Activated T-cell treated with anti-CD3 and anti-CD28 coated beads for 1 hour (primary cell): ENCODE measurements at places on chromosomes 13 and 19.

DNA sequence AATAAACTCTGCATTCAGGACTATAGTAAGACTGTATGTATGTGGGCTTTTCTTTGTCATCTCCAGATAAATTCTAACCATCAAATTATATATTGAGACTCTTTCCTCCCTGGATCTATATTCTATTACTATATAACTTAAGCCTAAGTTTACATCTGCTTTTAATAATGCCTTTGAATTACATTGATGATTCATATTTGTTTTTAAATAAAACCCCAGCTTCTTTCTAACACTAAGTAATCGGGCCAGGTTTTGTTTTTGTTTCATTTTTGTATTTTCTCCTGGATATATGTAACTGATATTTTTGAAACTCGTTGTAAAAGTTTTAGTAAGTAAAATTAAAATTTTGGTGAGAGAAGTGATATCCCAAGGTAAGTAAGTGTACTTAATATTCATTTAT is 1599.1 kb downstream of the PCDH9 start:
- DNase-seq = no peak

GRCh38 chr19:38263689-38264485 is 486 bp upstream of the SPINT2 start:
- peak; percentile 65 for DNase-seq

- peak; percentile 68 for DNase-seq
These were observed 2.5 kb upstream of the ZNF121 start for GRCh38 chr19:9586764-9587163.

GRCh38 chr13:42348576-42348975 is 76.6 kb downstream of the AKAP11 start:
- no peak for DNase-seq

DNA sequence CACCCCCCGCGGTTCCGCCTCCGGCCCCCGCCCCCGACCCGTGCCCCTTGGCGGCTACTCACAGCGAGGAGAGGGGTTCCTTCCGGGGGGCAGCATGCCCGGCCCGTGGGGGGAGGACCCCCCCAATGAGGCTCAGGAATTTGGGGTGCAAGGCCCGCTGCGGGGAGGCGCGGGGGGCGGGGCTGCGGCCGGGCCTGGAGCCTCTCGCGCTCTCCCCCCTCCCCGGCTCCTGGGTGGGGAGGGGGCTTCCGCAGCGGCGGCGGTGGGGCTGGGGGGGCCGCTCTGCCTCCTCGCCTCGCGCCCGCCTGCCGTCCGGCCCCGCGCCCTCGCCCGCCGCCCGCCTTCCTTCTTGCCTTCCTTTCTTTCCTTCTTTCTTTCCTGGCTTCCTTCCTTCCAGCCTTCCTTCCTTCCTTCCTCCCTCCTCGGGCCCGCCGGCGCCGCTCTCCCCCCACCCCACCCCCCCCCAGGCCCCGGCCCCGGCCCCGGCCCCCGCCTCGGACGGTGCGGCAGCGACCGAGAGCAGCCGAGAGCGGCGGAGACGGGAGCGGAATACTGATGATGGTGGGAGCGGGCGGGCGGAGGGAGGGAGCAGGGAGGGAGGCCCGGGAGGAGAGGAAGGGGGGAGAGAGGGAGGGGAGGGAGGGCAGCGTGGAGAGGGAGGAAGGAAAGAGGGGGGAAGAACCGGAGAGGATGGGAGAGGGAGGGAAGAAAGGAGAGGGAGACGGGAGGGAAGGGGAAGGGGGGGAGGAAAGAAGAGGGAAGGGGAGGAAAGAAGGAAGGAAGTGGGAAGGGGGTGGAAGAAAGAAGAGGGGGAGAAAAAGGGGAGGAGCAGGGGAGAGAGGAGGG is at the start of gene LRRC4B:
TSS of gene LRRC4B (minus strand) at position 554 of the 846 bp plus-strand sequence. CDS start 19,597 bp downstream, outside the sequence.
- no peak for DNase-seq

- no peak for DNase-seq
These were observed 2.1 kb downstream of the CCDC106 start for GRCh38 chr19:55650126-55650557.

DNA sequence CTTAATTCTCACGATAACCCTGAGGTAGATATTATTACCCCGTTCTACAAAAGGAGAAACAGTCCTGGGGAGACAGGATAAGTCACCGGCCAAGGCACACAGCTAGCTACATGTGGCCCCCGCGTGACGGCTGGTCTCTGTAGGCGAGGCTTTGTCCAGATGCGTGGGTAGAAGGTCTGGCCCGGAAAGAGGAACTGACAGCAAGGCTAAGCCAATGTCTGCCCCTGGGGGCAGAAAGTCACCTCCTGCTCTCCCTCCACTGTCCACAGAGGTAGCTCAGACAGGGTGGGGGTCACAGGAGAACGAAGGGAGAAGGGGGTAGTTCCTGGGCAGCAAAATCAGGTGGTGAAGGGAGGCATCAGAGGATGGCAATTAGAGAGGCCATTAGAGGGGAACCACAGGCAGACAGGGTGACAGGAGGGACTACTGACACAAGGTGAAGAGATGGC is 1.8 kb downstream of the APOC4 start:
- DNase-seq = no peak

- DNase-seq = no peak
These were observed 19.6 kb downstream of the IER2 start for GRCh38 chr19:13169769-13170168.

- DNase-seq = no peak
These were observed 6.0 kb downstream of the PNMA8B start for GRCh38 chr19:46489445-46490272.

- DNase-seq = no peak
These were observed 284.7 kb downstream of the SLC7A1 start for GRCh38 chr13:29310806-29311205.

DNA sequence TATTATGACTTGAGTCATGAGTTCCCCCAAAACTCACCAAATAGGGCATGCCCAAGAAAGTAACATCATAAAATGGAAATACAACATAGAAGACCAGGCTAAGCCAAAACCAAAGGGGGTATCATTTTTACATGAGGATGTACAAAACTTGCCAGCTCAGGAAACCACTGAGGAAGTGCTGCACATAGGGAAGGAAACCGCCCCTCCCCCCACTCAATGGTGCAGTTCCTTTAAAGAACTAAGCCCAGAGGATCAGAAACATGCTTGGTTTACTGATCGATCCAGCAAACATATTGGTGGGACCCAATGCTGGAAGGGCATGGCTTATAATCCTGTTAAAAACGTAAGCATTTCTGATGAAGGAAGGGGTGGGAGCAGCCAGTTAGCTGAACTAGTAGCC is 4.2 kb upstream of the ZNF486 start:
- no peak for DNase-seq

DNA sequence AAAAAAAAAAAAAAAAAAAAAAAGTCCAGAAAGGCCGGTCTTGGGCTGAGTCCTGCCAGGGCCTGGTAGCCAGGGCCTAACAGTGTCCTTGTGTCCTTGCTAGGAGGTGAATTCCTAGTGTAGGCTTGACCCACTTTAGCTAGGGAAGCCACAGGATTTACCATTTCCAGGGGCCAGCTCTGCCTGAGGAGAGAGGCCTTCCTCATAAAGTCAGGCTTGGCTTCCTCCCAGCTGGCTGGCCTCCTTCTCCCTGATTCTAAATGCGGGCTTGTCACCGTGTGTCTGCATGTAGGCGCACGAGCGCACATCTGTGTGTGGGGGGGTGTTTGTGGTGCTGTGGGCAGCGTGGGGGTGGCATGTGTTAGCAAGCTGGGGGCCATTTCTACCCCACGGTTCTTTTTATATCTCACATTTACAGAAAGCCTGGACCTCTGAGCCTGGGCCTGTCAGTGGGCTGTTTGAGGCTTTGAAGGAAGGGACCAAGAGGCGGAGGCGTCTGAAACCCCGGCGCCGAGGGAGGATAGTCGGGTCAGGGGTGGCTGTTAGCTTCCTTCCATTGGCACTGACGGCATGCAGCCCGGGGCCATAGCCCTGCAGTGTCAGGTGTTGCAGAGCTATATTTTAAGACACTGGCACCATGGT is 31.7 kb downstream of the IER2 start:
- DNase-seq = no peak

- no peak for DNase-seq
These were observed 983 bp downstream of the ITM2B start for GRCh38 chr13:48233889-48234488.

- DNase-seq = no peak
These were observed 825.6 kb downstream of the SLITRK6 start for GRCh38 chr13:84973661-84974060.

DNA sequence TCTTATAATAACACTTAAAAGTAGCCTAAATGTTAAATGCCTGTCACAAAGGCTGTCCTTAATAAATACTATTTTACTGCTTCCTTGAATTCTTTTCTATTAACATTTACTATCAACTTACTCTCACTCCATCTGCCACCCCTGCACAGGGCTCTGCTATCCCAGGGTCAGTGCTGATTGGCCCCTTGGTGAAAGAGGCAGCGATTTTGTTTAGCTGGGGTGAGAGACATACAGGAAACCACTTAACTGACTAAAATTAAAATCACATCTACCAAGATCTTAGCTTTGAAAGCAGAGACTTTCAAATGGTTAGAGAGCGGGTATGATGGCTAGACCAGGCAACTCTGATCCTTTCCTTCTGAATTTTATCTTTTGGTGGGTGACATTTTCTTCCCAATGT is 149.9 kb upstream of the HTR2A start:
- no peak for DNase-seq

- DNase-seq = no peak
These were observed 84.3 kb downstream of the PCCA start for GRCh38 chr13:100173203-100173602.

DNA sequence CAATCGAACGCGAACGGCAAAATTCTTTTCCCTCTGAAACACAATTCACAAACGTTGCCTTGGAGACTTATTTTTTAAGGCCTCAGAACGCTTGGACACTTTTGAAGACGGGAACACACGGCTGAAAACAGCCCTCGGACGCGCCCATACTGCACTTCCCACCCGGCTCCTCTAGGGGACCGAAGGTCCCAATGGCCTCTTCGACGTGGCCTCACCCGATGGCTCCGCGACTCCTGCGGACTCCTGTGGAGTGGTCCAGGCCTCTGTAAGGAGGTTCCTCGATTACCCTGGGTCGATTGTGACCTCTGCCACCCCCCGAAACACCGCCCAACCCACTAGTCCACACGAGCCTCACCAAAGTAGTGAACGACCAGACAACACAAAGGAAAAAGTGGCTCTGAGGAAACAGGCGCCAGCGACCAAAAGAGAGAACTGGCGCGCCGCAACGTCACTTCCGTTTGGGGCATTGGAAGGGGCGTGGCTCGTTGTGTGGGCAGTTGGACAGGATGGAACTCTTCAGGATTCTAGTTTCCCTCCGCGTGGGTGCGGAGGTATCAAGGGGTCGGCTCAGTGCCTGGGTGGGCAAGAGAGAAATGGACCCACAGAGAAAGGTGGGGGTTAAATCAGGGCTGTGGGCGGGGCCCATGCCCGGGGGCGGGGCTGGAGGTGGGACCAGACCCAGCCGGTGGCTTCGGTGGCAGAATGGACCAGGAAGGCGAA is at the start of gene ZNF560:
TSS of gene ZNF560 (minus strand) at position 434 of the 720 bp plus-strand sequence. CDS start 23,303 bp downstream, outside the sequence.
- no peak for DNase-seq

DNA sequence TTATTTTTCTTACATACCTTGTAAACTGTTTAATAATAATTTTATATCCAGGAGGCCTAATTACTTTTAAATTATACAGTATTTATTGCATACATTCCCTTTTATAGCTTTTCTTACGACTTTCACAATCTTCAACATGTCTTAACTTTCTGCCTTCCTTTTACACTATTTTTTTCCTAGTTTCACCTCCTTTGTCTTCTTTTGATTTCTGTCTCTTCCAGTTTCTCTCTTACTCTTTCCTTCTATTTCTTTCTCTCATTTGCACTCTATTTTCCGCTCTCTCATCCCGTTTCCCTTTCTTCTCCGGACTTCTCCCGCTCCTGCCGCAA is 11.5 kb downstream of the ZNF552 start:
- DNase-seq = no peak

GRCh38 chr13:99143904-99144303 is 56.8 kb upstream of the UBAC2 start:
- DNase-seq = no peak

DNA sequence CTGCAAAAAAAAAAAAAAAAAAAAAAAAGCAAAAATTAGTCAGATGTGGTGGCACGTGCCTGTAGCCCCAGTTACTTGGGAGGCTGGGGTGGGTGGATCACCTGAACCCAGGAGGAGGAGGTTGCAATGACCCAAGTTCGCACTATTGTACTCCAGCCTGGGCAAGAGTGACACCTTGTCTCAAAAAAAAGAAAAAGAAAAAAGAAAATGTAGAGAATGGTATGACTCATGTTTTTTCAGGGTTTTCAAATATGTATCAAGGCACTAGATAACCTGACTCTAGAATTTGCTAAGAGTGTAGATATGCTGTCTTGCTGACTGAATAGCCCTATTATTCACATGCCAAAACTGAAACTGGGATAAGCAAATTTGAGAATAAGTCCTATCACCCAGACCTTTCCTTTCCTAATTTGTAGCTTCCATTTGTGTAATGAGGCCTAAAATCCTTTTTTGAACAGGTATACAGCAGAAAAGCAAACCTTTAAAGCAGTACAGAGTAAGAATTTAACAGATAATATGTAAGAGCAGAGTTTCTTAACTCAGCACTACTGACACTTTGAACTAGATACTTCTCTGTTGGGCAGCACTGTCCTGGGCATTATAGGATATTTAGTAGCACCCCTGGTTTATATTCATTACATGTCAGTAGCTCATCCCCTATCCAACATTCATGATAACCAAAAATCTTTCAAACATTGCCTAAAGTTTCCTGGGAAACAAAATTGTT is 108.6 kb downstream of the ELF1 start:
- no peak for DNase-seq

DNA sequence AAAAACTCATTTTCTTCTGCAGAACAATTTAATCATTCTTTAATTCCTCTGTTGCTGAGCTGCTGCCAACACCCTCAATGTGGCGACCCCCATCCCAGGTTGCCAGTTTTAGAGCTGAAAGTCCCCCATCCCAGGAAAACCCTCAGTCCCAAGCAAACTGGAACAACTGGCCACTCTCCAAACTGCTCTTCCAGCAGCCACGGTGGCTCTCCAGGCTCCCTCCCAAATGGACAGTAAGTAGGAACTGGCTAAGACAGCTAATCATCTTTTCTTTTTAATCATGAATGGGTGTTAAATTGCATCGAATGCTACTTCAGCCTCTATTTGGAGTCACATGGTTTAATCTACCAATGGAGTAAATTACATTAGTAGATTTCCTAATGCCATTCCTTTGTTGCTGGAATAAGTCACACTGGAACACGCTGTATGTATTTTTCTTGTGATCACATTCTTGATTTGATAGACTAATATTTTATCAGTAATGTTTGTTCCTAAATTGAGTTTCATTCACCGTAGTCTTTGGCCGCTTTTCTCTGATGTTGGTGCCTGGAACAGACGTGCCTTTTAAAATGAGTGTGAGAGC is 33.7 kb upstream of the VSTM2B start:
- DNase-seq = no peak

GRCh38 chr19:52990759-52991418 is 22.8 kb upstream of the ERVV-1 start:
- DNase-seq = no peak
